SW 1271 (cell line): ENCODE measurements at places on chromosomes 7 and 10.

DNA sequence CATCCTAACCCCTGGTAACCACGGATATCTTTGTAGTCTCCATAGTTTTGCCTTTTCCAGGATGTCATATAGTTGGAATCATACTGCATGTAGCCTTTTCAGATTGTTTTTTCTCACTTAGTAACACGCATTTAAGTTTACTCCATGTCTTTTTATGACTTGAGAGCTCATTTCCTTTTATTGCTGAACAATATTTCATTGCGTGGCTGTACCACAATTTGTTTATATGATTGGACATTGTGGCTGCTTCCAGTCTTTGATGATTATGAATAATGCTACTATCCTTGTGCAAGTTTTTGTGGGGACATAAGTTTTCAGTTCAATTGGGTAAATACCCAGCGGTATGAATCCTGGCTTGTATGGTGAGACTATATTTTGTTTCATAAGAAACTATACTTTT lies 60.8 kb downstream of the AOAH start:
- no peak for DNase-seq

GRCh38 chr10:62696798-62697197 lies 107.7 kb upstream of the ADO start:
- DNase-seq, result no peak

DNA sequence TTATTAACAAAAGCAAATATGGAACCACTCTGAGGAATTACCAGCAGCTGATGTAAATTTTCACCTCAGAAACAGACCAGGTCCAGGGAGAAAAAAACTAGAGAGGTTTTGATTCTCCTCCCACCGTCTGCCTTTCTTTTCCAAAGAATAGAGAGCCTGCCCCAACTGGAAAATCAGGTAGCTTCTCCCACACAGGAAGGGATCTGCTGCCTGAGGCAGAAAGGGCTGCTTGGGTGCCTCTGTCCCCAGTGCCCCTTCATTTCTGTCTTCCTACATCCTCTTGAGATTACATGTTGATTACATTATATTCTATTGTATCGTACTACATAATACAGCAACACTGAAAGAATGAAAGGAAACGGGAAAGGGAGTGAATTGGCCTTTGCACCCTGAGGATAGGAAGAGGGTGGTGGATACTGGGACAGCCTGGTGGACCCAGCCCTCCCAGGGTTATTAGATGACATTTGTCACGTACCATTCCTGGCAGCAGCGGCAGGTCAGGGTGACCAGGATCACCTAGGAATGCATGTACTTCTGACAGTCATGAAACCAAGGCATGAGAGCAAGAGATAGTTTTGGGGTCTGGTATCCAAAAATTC lies 8.9 kb downstream of the ST8SIA6 start:
- no peak for DNase-seq

GRCh38 chr10:113007343-113007771 lies 57.3 kb downstream of the TCF7L2 start:
- no peak for DNase-seq

DNA sequence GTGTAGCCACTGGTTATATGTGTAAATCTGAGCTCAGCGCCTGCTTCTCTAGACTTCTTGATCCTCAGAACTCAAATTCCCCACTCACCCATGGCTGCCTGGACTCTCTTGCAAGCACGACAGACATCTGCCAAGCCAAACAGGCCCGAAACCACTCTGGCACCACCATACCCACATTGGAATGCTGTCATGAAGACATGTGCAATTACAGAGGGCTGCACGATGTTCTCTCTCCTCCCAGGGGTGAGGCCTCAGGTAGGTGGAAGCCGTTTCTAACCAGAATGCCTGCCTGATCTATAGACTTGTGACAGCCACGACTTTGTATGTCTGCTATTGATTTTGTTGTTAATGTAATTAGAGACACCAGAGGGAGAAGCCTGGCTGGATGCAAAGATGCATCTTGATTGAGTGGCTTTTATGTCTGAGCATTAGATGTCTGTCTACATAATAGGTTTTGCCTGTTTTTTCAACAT lies 4.0 kb downstream of the BAMBI start:
- DNase-seq, result no peak

DNA sequence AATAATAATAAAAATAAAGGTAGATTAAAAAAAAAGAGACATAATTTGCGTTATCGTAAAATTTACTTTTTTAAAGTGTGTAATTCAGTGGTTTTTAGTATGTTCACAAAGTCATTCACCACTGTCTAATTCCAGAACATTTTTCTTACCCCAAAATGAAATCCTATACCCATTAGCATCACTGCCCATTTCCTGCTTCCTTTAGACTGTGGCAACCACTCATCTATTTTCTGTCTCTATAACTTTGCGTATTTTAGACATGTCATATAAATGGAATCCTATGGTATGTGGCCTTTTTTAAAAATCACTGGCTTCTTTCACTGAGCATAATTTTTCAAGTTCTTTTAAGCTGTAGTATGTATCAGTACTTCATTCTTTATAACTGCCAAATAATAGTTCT lies 53.6 kb downstream of the KAT6B start:
- no peak for DNase-seq

GRCh38 chr10:119742947-119743648 lies 17.2 kb downstream of the INPP5F start:
- DNase-seq, result no peak

DNA sequence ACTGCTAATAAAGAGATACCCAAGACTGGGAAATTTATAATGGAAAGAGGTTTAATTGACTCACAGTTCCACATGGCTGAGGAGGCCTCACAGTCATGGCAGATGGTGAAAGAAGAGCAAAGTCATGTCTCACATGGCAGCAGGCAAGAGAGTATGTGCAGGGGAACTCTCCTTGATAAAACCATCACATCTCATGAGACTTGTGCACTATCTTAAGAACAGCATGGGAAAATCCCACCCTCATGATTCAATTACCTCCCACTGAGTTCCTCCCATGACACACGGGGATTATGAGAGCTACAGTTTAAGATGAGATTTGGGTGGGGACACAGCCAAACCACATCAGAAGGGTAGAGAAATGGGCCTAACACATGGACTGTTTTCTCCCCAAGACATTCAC lies 156.3 kb downstream of the CCDC71L start:
- DNase-seq, result no peak

DNA sequence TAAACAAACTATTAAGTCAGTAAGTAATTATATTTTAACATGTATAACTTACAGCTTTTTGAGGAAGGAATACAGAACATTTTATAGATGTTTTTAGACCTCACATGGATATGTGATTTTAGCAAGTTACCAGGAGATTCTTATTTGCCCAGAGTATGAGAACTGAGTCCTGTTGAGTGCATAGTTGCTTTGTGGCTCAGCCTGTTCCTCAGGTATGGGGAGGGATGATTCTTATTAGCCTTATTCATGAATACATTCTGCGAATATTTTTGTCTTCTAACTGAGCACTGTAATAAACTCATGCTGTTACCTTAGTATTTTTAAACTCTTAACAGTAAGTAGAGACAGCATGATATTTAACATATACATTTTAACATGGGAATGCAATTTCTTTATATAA lies 17.9 kb downstream of the BTAF1 start:
- no peak for DNase-seq

DNA sequence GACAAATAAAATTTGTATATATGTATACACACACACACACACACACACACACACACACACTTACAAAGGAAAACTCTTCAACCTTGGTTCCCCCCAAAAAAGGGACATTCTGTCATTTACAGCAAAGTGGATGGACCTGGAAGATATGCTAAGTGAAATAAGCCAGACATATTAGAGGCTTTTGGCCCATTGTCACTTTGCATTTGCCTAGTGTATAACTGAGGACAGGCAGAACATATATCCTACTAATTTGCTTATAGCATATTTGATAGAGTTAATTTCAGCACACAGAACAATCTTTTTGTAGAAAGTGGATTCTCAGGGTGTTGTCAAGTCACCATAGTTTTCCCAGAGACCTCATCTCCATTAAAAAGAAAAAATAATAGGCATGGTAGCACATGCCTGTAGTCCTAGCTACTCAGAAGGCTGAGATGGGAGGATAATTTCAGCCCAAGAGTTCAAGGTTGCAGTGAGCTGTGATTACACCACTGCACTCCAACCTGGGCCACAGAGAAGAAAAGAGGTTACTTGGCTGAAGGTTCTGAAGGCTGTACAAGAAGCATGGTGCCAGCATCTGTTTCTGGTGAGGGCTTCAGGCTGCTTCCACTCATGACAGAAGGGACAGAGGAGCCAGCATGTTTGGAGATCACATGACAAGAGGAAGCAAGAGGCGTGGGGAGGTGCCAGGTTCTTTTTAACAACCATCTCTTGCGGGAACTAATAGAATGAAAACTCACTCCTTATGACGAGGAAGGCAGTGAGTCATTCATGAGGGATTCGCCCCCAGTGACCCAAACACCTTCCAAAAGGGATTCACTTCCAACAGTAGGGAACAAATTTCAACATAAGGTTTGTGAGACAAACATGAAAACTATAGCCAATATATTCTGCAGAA lies 135.6 kb downstream of the TMEM168 start:
- DNase-seq, result no peak

DNA sequence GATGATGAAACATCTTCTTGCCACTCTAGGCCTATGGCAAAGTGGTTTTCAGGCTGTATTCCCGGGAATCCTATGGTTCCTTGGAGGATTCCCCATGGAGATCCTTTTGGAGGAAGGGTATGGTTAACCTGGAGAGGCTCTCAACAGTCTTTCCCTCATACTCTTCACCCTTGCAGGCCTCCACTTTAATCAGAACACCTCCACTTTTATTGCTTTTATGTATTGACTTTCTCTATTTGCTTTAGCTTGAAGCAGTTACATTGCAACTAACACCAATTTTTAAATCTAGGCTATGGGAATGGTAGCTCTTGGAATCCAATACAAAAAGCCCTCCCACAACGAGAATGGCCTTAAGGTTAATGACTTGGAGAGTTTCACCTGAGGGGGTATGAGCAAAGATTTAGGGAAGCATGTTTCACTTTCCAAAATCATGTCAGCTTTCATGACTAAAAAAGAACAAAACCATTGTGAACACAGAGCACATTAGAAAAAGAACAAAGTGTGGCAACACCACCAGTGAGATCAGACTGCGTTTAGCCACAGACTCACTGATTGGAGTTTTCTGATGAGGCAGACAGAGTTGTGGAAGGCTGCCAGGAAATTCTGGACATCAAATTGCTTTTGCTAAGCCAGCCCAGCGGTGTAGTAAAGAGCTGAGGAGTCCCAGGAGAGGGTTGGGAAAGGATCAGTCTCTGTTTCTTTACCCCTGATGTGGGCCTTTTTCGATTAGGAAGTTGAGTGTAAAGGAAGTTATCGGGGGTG lies 130.4 kb upstream of the BMPER start:
- DNase-seq, result no peak

DNA sequence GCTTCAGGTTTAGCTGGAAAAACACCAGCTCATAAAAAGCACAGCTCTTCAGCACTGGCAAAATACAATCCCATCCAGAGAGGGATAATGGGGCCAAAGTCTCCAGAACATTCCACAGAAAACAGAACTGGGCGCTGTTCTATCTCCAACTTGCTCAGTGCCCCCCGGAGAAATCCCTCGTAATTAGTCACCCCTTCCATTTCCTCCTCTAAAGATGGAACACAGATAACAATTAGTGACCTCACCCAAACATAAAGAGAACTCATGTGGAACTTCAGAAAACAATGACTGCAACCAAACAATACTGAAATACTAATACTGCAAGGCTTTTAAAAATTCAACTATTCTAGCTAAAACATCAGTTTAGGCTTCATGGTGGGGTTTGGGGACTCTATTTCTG lies 46.3 kb downstream of the KIAA1549 start:
- DNase-seq, result no peak

DNA sequence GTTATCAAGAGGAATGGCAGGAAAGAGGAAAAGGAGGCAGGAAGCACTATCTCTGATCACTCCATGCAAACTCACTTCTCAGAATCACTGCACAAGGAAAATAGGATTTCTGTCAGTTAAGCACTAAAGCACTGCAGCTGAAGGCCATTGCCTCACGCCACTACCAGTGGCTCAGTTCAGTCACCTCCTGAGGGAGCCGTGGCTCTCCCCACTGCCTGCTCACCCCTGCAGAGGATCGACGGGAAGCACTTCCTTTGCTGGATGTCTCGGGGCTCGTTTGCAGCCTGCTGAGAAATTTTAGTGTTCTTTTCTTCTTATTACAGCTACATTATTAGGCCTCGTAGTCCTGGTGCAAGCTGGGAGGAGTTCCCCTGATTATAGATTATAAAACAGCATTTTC lies 90.1 kb upstream of the ADCY1 start:
- no peak for DNase-seq

DNA sequence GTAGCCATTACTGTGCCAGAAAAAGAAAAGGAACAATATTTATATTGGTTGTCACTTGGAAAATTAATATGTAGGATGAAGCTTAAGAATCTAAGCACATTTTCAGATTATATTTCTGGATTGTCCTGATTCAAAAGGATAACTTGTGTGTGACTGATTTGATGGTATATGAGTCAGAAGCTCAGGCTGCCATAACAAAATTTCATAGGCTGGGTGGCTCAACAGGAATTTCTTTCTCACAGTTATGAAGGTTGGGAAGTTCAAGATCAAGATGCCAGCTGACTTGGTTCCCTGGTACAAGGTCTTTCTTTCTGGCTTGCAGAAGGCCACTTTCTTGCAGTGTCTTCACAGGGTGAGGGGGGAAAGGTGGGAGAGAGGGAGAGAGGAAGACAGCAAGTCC lies 108.5 kb downstream of the ST7 start:
- DNase-seq, result no peak

DNA sequence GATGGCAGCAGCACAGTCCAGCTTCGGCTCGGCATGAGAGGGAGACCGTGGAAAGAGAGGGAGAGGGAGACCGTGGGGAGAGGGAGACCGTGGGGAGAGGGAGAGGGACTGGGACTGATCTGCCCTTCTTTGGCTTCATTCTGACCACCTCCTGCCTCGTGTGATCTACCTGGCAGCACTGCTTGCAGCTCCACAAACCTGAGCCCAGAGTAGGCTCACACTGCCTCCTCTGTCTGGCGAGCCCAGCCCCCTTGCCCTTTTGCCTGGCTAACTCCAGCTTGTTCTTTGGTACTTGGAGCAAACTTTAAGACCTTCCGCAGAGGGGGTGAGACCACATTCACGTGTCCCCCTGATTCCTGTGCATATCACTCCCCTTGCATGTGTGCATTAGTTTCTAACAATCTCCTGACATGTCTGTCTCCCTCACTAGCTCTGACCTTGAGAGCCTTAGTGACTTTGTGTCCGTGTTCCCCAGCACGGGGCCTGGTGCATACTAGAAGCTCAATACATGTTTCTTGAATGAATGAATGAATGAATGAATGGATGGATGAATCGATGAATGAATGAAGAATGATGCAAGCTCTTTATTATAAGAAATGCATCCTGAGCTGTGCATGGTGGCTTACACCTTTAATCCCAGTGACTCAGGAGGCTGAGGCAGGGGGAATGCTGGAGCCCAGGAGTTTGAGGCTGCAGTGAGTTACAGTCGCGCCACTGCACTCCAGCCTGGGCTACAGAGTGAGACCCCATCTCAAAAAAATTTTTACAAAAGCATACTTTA lies 31.2 kb downstream of the UBTD1 start:
- no peak for DNase-seq

- DNase-seq, result no peak
Measured at GRCh38 chr7:79782256-79782655, 328.8 kb upstream of the MAGI2 start.

GRCh38 chr10:106714734-106715555 lies 449.6 kb downstream of the SORCS1 start:
- no peak for DNase-seq
